ENCODE measurements at places on chromosomes 12 and 14.

DNA sequence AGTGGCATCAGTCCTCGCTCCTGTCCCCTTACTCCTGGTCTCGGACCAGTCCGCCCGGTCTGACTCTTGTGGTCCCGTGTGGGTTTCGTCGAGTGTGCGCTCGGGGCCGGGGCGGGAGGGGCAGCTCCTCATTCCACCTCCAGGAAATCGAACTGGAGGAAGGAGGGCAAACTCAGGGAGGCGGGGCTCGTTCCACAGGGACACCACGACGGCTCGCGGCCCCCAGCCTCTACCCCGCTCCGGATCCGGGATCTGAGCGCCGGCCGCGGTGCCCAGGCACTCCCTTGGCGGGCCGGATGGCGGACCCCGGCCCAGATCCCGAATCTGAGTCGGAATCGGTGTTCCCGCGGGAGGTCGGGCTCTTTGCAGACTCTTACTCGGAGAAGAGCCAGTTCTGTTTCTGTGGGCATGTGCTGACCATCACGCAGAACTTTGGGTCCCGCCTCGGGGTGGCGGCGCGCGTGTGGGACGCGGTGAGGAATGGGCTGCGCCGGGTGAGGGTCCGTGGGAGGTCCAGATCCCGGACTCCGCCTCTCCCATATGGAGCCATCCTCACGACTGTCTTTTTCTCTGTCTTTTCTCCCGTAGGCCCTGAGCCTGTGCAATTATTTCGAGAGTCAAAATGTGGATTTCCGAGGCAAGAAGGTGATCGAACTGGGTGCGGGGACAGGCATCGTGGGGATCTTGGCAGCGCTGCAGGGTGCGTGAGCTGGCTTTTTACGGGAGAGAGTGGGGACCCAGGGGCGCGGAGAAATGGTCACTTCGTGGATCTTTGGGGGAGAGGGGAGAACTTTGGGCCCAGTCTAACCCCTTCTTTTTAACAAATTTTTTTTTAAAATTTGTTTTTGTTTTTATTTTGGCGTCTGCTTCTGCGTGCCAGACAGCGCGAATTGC lies at the start of gene EEF1AKMT3:
TSS of gene EEF1AKMT3 (plus strand) at position 186 of the 894 bp plus-strand sequence. CDS start at position 297, 111 bp downstream.
- no peak for DNase-seq

DNA sequence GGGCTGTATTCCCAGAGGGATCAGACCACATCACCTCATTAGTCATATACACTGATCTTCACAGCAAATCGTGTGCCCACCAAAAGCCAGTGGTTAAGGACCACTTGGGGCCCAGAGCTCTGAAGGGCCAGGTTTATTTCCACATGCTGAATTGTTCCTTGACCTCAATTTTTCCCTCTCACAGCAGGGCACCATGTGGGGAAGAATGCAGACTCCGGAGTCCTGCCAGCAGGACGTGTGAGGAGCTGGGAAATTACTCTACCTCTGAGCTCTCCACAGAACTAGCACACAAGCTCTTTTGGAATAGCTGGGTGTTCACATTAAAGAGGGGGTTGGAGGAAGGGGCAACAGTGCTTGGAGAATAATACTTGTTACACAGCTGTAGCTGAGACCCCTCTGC lies 57.6 kb upstream of the SEL1L start:
- no peak for DNase-seq

DNA sequence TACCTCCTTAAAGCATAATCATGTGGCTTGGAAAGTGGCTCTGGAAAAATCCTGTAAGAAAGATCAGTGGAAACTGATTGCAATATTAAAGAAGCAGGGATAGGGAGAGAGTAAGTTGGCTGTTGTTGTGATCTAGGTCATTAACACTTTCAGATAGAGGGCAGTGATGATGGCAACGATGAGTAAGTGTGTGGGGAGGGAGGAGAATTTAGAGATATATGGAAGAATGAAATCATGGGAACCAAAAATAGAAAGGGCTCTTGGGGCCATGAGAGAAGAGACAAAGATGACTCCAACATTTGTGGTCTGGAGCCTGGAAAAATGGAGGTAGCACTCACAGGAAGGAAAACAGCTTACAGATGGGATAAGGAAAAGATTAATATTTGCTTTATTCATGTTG lies 23.3 kb downstream of the SNRPF start:
- no peak for DNase-seq

DNA sequence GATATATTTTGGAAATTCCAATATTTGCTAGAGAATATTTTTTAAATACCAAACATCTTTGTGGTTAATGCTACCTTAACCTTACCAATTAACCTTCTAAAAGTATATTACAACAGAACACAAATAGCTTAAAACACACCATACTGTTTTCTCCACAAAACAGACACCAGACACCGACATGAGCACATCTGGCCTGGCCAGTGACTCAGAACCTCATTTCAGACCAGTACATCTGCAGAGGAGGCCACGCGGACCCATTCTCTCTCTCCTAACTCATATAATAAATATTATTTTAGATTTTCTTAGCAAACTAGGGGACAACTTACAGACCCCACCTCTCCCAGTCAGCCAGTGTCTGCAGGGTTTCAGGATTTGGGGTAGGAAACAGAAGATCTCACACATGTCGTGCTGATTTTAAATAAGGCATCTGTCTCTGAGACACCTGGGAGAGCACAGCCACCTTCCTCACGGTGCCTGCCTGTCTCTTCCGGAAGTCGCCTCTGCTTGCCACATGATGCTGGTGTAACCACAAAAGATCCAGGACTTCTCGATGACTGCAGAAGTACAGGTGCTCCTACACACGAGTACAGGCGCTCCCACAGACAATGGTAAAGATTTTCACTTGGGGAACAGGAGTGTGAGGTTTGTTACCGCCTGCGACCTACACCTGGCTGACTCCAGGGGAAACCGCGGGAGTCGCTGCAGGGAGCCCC lies 9.7 kb upstream of the ANKLE2 start:
- DNase-seq = no peak

DNA sequence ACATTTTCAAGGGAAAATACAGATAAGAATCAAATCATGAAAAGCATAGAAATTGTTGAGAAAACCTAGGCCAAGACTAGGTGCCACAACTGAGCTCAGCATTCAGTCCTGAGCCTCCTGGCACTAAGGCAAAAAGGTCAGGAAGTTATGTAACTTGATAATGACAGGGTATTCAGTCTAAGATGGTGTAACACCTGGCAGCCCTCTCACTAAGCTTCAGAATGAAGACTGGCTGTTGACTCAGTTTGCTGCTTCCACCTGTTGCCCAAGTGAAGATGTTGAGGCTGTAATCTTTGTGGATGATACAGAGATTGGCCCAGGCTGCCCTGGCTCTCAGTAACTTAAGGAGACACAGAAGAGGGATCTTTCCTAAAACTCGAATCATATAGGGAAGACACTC lies 19.6 kb downstream of the PROX2 start:
- no peak for DNase-seq

DNA sequence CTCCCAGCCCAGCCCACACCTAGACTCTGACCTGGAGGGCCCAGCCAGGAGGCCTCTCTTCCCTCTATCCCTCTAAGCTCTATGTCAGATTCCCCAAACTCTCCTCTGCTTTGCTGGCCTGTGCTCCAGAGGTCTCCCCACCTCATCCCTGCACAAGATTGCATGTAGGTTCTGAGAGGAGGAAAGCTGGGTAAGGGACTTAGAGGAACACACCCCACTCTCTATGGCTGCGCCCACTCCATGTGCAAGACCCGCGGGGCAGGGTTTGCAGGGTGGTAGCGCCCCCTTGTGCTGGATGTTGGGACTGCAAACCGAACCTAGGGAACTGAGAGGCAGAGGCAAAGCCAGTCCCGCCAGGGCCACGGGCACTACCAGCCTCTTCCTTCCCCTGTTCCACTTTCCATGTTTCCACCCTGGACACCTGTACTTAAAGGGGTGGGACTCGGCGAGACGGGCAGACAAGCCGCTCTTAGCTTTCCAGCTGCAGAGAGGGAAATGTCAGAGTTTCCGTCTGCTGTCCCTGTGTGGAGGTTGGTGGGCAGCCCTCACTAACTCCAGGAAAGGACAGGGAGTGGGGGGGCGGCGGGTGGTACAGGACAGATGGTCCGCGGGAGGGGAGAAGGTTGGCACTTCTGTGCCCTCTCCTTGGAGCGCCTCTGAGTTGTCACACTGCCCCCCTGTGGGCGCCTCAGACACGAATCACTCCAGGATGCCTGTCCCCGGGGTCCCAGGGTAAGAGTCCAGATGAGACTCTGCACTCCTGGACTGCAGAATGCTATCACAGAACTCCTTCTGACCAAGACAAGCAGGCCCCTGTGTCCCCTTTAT lies 16.8 kb downstream of the MMP14 start:
- DNase-seq = peak; percentile 92

DNA sequence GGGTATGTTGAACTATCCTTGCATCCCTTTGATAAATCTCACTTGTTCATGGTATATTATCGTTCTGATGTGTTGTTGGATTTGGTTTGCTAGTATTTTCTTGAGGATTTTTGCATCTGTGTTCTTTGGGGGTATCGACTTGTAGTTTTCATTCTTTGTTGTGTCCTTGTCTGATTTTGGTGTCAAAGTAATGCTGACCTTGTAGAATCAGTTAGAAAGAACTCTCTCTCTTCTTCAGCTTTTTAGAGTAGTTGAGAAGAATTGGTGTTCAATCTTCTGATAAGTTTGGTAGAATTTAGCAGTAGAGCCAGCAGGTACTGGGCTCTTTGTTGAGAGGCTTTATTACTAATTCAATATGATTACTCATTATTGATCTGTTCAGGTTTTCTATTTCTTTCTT lies 707.2 kb upstream of the LRFN5 start:
- no peak for DNase-seq

GRCh38 chr12:4118017-4118510 lies 155.5 kb upstream of the CCND2 start:
- DNase-seq = no peak

DNA sequence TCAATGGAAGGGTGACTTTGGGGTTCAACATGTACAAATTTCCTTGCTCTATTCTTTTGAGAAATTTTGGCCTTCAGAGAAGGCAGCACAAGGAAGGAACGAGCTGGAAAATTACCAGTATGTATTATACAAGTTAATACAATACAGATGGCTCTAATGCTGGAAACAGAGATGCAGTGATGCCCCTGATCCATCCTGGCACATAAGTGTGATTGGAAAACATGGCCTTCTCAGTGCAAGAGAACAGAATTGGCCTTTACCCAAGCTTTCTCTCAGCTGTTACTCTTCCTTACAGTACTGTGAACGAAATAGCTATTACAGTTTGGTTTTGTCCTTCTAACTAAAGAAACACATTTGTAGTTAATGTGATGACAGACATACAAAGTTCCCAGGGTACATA lies 102.5 kb upstream of the GPHB5 start:
- no peak for DNase-seq

GRCh38 chr12:107490010-107490409 lies 195.6 kb upstream of the PWP1 start:
- no peak for DNase-seq

DNA sequence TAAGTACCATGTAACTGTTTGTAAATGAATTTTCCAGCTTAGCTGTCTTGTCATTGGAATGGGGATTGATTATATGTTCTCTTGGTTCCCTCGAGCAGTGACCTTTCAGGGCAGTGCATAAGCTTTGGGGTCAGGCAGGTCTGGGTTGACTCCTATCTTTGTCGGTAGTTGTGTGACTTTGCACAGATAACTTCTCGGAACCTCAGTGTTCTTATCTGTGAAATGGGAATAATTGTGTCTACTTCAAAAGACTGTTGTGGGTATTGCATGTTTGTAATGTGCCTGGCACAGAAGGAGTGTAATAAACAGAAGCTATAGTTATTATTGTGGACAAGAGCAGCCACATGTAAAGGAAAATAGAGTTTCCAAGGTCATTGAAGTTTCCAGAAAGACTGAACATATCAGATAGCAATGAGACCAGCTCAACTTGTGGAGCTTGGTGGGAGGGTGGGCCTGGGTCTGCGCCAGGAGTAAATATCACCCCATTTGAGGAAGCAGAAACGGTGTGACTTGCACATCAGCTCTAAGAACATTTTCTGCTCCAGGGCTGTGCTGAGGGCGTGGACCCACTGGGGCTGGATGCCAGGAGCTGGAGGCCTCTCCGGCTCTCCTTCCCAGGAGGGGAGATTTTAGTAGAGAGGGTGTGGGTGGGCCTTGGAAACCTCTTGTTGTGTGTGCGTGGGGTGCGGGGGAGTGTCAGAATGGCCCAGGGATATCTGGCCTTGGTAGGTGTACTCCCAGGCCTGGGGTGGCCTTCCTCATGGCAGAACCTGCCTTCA lies 19.7 kb downstream of the FOS start:
- no peak for DNase-seq

- no peak for DNase-seq
Measured at GRCh38 chr14:69828354-69828753, 31.3 kb upstream of the SLC10A1 start.

DNA sequence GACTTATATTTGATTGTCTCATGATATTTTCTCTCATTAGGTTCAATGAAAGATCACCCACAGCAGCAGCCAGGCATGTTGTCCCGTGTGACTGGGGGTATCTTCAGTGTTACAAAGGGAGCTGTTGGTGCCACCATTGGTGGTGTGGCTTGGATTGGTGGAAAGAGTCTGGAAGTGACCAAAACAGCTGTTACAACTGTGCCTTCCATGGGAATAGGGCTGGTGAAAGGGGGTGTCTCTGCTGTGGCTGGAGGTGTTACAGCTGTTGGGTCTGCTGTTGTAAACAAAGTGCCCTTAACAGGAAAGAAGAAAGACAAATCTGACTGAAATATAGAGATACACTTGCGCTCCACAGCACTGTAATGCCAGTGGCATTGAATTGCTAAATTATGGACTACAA lies 15.4 kb downstream of the TMEM263 start:
- DNase-seq = no peak

GRCh38 chr14:66992776-66993175 lies 196.5 kb upstream of the GARIN2 start:
- no peak for DNase-seq

GRCh38 chr14:24947131-24947530 lies 102.8 kb downstream of the STXBP6 start:
- no peak for DNase-seq

- DNase-seq = no peak
Measured at GRCh38 chr12:53299101-53299453, 418 bp upstream of the MYG1 start.

DNA sequence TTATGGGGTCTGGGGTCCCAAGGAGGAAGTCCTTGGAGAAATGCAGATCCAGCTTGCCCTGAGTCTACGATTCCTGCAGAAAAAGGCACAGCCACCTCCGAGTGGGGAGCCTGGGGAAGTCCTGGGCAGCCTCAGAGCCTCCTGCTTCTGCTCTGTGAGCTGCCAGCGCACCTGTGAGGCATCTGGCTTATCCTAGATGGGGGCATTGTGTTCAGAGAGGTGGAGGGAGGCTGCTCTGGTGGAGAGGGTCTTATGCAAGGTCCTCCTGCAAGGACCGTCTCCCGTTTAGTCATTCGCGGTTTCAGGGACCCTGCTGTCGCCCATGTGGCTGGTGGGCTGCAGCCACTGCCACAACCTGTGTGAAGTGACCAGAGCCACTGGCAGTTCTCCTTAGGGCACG lies 53.0 kb upstream of the PRMT8 start:
- no peak for DNase-seq

Measured in stimulated activated CD8-positive, alpha-beta memory T cell treated with anti-CD3 and anti-CD28 coated beads, Interleukin-4, amount 100 ng/mL, for 1 hour (primary cell).